ENCODE measurements at places on chromosomes 6 and 20. TPM values are rescaled to one million over a fixed set of nuclear protein-coding genes. Genes with fewer than 3 reads are reported as not detected.

DNA sequence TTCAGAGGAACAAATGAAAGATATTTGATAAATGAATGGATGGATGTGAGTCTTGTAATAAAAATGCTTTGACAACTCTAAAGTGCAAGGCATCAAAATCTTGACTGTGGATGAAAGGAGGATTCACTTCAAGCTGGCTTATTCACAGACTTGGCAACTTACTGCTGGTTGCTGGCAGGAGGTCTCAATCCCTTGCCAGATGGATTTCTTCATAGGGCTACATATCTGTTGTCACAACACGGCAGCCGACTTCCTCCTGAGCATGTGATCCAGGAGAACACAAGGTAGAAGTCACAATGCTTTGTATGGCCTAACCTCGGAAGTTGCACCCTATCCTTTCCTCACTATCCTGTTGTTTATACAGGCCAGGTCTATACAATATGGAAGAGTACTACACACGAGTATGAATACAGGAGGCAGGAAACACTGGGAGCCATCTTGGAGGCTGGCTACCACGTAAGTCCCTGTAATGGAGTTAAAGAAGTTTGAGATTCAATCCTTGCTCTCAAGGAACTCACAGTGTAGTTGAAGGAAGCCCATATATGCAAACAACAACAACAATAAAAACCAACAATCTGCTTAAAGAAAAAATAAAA lies 97.9 kb downstream of the ID4 start:
- no peaks in the 10 kb centered on the region for H3K4me1 ChIP-seq
- no peak overlapping the region for H3K27ac ChIP-seq
- H3K36me3 ChIP-seq, result no peaks in the 10 kb centered on the region
- no peak for DNase-seq

Gene HTR1E
- total RNA-seq, result not detected

DNA sequence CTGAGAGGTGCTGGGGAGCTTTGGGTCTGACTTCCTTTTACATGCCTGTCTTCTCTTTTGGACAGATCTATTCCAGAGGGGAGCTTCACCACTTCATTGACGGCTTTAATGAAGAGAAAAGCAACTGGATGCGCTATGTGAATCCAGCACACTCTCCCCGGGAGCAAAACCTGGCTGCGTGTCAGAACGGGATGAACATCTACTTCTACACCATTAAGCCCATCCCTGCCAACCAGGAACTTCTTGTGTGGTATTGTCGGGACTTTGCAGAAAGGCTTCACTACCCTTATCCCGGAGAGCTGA lies 13.1 kb downstream of the PRDM1 start:
- no peaks in the 10 kb centered on the region for H3K27me3 ChIP-seq
- peak overlapping the region; percentile 63 for H3K4me3 ChIP-seq
- H3K4me1 ChIP-seq, result peaks cover 4% of the 10 kb centered on the region
- no peak overlapping the region for H3K27ac ChIP-seq

- no peak for DNase-seq
- H3K4me1 ChIP-seq, result no peaks in the 10 kb centered on the region
- no peaks in the 10 kb centered on the region for H3K36me3 ChIP-seq
- H3K4me3 ChIP-seq, result no peak overlapping the region
Measured at GRCh38 chr6:88972504-88973423, 9.3 kb upstream of the RNGTT start.

DNA sequence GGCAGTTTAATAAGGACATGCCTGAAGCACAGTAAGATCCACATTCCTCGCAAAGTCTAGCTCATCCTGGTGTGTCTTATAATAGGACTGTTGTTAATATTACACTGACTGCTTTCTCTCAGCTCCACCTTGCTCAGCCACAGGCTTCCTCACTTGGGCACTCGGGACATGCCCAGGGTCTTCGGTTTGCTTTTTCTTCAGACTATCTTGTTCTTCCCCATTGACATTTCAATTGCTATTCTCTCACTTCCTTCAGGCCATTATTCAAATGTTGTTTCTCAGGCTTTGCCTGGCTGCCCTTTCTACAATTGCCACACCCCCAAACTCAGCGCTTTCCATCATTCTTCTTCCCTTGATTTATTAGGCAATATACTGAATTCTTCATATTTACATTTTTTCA lies 274.8 kb upstream of the RGS17 start:
- no peak overlapping the region for H3K27ac ChIP-seq
- H3K4me3 ChIP-seq, result no peak overlapping the region
- DNase-seq, result no peak
- H3K36me3 ChIP-seq, result no peaks in the 10 kb centered on the region

Gene CD24
- 6.6 TPM for total RNA-seq

Gene ANGPT4
- total RNA-seq, result 1.6 TPM

Gene ZC3H12D
- total RNA-seq, result 3.8 TPM

Gene CRISP3
- not detected for total RNA-seq

Gene ULBP1
- total RNA-seq, result not detected

- no peak overlapping the region for H3K27ac ChIP-seq
- H3K4me3 ChIP-seq, result no peak overlapping the region
- DNase-seq, result no peak
- no peaks in the 10 kb centered on the region for H3K4me1 ChIP-seq
- no peaks in the 10 kb centered on the region for H3K36me3 ChIP-seq
Measured at GRCh38 chr6:971981-972640, 279.2 kb upstream of the EXOC2 start.

Gene BCAS1
- 3.6 TPM for total RNA-seq

DNA sequence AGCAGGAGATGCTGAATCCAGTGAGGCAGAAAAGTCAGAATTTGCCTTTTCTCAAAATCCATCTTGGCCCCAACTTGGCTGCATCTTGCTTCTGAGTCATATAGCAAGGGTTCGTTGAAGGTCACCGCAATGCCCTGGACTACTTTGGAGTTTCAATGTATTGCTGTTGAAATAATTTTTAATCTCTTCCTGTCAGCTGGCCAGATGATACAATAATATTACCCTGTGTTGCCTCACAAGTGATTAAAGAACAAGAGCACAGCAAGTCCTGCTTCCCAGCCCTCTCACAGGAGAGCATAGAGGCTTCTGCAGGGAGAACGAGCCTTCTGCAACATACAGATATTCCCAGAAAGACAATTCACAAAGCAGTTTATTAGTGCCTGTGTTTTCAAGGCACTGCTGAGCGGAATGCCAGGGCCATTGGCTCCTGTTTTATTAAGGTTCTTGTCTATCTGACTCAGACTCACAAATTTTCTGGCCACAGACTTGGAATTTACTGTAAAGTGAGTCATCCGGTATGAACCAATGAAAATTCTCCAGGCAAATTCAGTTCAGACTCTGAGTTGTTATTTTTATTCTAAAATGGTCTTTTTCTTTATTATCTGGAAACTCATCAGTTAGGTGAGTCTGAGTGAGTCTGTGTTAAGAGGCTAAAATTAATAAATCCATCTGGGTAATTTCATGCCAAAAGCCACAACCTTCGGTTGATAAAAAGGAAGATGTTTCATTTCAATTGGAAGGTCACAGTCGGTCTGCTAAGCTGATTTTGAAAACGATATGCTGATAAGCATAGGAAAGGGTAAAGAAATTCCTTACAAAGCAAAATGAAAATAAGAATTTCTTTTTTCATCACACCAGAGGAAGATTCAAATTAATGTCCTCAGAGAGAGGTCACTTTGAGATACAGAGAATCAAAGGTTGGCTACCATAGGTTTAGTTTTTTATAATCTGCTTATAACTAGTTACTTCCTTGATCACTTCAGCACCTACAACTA lies 289.4 kb upstream of the STXBP5 start:
- H3K4me1 ChIP-seq, result peaks cover 9% of the 10 kb centered on the region
- H3K36me3 ChIP-seq, result no peaks in the 10 kb centered on the region
- peak overlapping the region; percentile 83 for H3K27ac ChIP-seq

- no peaks in the 10 kb centered on the region for H3K36me3 ChIP-seq
- H3K27ac ChIP-seq, result no peak overlapping the region
- no peak for DNase-seq
- H3K4me1 ChIP-seq, result peaks cover 28% of the 10 kb centered on the region
- no peaks in the 10 kb centered on the region for H3K27me3 ChIP-seq
Measured at GRCh38 chr6:146917182-146917581, 287.0 kb upstream of the STXBP5 start.

Gene RIPOR2
- total RNA-seq, result 9.9 TPM

Gene TPBG
- 38.7 TPM for total RNA-seq

Gene SRSF6
- total RNA-seq, result 90.4 TPM

- no peak for DNase-seq
- H3K4me1 ChIP-seq, result peaks cover 16% of the 10 kb centered on the region
- peak overlapping the region; percentile 69 for H3K4me3 ChIP-seq
- H3K36me3 ChIP-seq, result no peaks in the 10 kb centered on the region
- H3K27me3 ChIP-seq, result peaks cover 55% of the 10 kb centered on the region
Measured at GRCh38 chr6:6006006-6006427, 708 bp downstream of the NRN1 start.

GRCh38 chr20:19212469-19212815 lies at the start of gene SLC24A3:
Gene SLC24A3 (plus strand): TSS chr20:19212642.
- no peak for DNase-seq
- no peaks in the 10 kb centered on the region for H3K36me3 ChIP-seq
- peak within 1 kb of the TSS; percentile 60 for H3K27ac ChIP-seq
- no peaks in the 10 kb centered on the region for H3K27me3 ChIP-seq
- H3K4me1 ChIP-seq, result peaks cover 4% of the 10 kb centered on the region
- peak within 1 kb of the TSS; percentile 78 for H3K4me3 ChIP-seq

DNA sequence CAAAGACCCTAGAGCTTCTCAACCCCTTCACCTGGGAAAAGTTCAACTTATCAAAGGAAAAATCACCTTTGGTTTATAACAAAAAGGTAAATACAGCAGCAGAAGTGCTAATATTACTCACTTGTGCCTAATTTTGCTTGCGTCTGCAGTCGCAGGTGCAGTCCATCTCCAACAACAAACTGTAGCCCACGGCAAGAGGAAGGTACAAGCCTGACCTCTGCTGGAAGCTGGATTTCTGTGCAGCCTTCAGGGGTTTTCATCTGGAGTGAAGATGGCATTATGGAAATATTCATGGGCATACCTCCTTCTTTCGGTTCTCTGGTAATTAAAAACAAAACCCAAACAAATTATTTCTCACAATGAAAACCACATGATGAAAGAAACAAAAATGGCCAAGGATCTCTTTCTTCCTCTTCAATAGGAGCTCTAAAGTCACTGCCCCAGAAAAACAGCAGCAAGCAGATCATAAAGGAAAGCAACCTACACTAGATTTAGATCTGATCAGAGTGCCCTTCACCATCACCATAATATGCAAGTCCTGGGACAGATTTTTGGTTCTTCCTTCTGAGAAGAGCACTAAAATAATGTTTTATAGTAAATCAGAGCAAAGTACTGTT lies 7.8 kb downstream of the UBE3D start:
- H3K4me3 ChIP-seq, result no peak overlapping the region
- DNase-seq, result no peak
- no peaks in the 10 kb centered on the region for H3K27me3 ChIP-seq
- H3K36me3 ChIP-seq, result no peaks in the 10 kb centered on the region
- H3K27ac ChIP-seq, result no peak overlapping the region

DNA sequence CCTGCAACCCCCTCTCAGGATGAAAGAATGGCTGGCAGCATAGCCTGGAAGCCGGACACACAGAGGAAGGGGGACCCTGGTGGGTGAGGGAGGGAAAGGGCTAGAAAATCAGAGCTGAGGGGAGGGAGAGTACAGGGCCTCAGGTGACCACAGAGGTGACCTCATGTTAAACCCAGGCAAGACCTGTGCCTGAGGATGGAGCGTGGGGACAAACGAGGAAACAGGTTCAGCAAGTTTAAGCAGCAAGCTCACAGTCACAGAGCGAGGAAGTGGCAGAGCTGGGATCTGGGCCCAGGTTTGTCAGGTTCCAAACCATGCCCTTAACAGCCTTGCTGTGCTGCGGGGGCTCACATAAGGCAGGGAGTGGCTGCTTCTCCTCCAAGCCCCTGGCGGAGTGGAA lies 4.0 kb upstream of the BPI start:
- no peaks in the 10 kb centered on the region for H3K36me3 ChIP-seq
- peaks cover 17% of the 10 kb centered on the region for H3K4me1 ChIP-seq
- no peak overlapping the region for H3K4me3 ChIP-seq
- no peaks in the 10 kb centered on the region for H3K27me3 ChIP-seq
- peak overlapping the region; percentile 91 for H3K27ac ChIP-seq

Gene SLC22A23
- total RNA-seq, result 9.7 TPM

DNA sequence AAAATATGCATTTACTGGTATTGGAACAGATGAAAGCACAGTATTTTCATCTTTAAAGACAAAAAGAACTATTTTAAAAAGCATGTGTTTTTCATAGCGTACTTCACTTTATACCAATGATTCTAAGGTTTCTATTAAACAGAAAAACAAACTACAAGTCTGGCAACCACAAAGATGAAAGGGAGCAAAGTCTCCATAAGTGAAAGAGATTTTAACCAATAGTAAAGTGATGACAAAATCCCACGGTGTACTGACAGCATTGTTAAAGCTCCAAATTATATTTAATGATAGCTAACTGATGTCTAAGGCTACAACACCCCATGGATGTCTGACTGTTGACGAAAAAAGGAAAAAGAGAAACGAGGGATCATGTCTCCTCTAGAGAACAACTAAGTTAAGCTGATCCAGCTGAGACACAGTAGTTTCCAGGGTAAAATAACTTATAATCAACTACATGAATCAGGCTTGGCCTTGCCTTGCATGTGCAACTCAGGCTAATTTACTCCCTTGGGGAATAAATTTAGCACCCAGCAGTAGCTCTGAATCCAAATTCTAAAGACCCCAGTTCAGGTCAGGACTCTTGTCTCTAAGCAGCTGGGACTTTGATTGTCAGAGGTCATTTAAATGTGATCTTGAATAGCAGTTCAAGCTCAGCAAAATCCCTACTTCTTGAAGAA lies 56.0 kb upstream of the TAB2 start:
- no peaks in the 10 kb centered on the region for H3K4me1 ChIP-seq
- no peak overlapping the region for H3K27ac ChIP-seq
- no peaks in the 10 kb centered on the region for H3K27me3 ChIP-seq

DNA sequence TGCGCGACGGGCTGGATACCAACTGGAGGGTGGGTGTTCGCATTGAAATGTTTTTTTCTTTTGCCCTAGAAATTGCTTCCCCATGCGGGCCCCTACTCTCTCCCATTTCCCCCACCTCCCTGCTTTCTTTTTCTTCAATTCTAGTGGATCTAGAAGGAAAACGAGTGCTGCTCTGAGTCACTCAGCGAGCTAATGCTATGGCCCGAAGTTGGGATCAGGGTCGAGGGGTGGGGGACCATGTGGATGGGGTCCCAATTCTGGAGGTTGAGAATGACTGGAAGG lies 71.5 kb downstream of the SOX4 start:
- peaks cover 15% of the 10 kb centered on the region for H3K4me1 ChIP-seq
- no peak for DNase-seq
- H3K4me3 ChIP-seq, result peak overlapping the region; percentile 87
- H3K27ac ChIP-seq, result no peak overlapping the region

GRCh38 chr6:167507376-167507945 lies 182.6 kb downstream of the TTLL2 start:
- H3K4me1 ChIP-seq, result no peaks in the 10 kb centered on the region
- no peak for DNase-seq
- no peaks in the 10 kb centered on the region for H3K27me3 ChIP-seq
- H3K4me3 ChIP-seq, result no peak overlapping the region
- H3K27ac ChIP-seq, result no peak overlapping the region

Gene EBF4
- 14.1 TPM for total RNA-seq

- no peak overlapping the region for H3K4me3 ChIP-seq
- no peaks in the 10 kb centered on the region for H3K27me3 ChIP-seq
- H3K27ac ChIP-seq, result no peak overlapping the region
- no peak for DNase-seq
- H3K36me3 ChIP-seq, result no peaks in the 10 kb centered on the region
- H3K4me1 ChIP-seq, result no peaks in the 10 kb centered on the region
Measured at GRCh38 chr20:37777988-37778659, 84.3 kb downstream of the CTNNBL1 start.

- no peak for DNase-seq
- peak overlapping the region; percentile 95 for H3K27ac ChIP-seq
- no peaks in the 10 kb centered on the region for H3K27me3 ChIP-seq
- no peaks in the 10 kb centered on the region for H3K36me3 ChIP-seq
- peaks cover 35% of the 10 kb centered on the region for H3K4me1 ChIP-seq
Measured at GRCh38 chr6:12343440-12344162, 53.4 kb downstream of the EDN1 start.
